ENCODE measurements at places on chromosomes 6 and 20. TPM values are rescaled to one million over a fixed set of nuclear protein-coding genes. Genes with fewer than 3 reads are reported as not detected.

The RBPJL gene
- not detected for total RNA-seq

The MUC21 gene
- not detected for total RNA-seq

The MYB gene
- total RNA-seq, result 4.8 TPM

The FAM217A gene
- total RNA-seq, result not detected

The BFSP1 gene
- total RNA-seq, result 0.84 TPM

The OR2B6 gene
- total RNA-seq, result not detected

The GNAS-AS1 gene
- total RNA-seq, result 0.10 TPM

The LY86 gene
- 64.5 TPM for total RNA-seq

Measured in mononuclear cell (primary cell).